ENCODE measurements at places on chromosomes 6 and 20.

- DNase-seq, result no peak
Measured at GRCh38 chr6:12753036-12753435, 36.5 kb downstream of the PHACTR1 start.

- DNase-seq, result no peak
Measured at GRCh38 chr6:166512567-166512966, 73.9 kb downstream of the RAMACL start.

GRCh38 chr6:11396860-11397259 lies 140.7 kb upstream of the TMEM170B start:
- no peak for DNase-seq

- no peak for DNase-seq
Measured at GRCh38 chr6:156407334-156407733, 369.8 kb upstream of the ARID1B start.

- DNase-seq, result no peak
Measured at GRCh38 chr20:11431621-11432020, 486.1 kb upstream of the BTBD3 start.

GRCh38 chr20:4234128-4234527 lies 218.8 kb upstream of the RNF24 start:
- DNase-seq, result no peak

DNA sequence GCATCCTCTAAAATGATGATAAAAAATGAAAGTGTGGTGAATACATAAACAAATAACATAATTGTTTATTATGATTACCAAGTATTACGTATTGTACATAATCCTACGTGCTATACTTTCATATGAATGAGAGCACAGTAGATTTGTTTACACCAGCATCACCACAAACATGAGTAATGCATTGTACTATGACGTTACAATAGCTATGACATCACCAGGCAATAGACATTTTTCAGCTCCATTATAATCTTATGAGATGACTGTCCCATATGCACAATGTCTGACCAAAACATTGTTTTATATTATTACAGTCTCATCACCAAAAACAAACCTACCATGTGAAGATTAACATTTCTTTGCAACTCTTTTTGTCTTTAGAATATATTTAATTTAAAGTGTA lies 225.7 kb upstream of the TENT5A start:
- no peak for DNase-seq

DNA sequence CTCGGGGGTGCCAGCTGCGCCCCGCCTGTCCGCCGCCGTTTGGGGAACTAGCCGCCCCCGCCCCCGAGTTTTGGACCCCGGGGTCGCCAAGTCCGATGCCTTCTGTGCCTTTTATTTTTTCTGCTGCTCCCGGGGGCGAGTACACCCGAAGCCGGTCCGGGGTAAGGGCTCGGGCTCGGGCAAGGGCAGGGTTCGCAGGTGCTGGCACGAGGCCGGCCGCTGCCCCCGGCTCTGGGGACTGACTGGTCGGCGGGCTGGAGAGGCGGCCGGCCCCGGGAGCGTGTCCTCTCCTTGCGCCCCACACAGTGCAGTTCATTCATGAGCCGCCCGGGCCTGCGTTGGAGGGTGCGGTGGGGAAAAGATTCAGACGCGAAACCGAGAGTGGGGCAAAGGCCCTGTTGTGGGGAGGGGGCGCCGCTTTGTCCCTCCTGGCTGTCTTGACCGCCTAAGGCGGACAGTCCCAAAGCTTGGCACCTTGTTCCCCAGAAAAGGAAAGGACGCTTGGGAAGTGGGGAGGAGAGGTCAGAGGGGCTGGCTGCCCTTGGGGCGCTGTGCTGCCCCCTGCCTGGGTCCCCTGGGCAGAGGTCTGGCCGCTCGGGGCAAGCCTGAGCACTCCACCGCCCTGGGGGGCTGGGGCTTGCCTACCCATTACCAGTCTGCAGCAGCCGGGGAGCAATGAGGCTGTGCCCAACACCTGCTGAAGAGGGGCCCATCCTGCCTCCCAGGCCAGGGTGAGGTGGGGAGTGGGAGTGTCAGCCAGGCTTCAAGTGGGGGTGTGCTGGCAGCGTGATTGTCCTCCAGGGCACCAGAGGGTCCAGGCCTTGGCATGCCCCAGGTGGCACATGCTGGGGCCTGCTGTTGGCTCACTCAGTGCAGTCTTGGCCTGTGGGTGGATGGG lies 915 bp downstream of the TMEM63B start:
- DNase-seq, result peak; percentile 73

- DNase-seq, result no peak
Measured at GRCh38 chr20:33099843-33100538, 20.5 kb downstream of the BPIFB4 start.

GRCh38 chr6:101351173-101351572 lies 42.3 kb upstream of the GRIK2 start:
- no peak for DNase-seq

DNA sequence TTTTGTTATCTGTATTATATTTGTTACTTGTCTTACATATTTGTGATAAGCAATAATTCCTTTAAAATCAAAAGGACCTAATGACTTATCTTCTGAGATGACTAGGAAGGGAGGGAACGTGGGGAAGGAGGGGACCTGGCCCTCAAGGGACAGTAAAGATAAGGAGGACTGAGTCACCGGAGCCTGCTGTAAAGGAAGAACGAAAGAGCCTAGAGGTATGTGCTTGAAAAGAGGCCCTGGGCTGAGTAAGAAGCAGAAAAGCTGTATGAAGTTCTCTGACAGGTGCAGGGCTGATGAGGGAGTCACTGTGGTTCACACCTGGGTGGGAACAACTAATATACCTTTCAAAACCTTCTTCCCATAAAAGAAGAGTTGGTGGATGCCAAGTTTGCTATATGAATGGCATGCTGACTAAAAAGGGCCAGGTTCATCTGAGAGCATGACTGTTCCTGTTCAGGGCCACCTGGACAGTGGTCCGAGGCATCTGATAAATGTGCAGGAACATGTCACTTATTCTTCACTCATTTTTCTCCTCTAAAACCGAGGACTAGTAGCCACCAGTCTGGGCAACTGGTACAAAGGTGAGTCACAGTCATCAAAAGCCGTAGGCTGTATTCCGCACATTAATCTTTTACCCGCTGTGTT lies 111.3 kb downstream of the TNFAIP3 start:
- peak; percentile 86 for DNase-seq

DNA sequence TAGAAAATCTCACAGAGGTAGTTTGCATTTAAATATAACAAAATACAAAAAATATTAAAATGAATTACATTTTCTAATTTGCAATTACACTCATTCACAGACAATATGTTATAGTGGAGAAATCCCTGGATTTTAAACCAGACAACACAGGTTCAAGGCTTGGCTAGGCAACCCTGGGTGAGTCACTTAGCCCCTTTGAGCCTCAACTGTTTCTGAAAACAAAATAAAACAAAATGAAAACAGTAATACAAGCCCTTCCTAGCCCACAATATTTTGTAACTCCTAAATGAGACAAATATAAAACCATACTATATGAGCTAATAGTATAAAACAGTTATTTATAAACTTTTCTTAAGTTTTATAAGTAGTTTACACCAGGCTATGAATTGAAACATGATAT lies 41.0 kb downstream of the UQCC1 start:
- DNase-seq, result no peak

- peak; percentile 77 for DNase-seq
Measured at GRCh38 chr6:139124887-139125672, 9.8 kb upstream of the HECA start.

DNA sequence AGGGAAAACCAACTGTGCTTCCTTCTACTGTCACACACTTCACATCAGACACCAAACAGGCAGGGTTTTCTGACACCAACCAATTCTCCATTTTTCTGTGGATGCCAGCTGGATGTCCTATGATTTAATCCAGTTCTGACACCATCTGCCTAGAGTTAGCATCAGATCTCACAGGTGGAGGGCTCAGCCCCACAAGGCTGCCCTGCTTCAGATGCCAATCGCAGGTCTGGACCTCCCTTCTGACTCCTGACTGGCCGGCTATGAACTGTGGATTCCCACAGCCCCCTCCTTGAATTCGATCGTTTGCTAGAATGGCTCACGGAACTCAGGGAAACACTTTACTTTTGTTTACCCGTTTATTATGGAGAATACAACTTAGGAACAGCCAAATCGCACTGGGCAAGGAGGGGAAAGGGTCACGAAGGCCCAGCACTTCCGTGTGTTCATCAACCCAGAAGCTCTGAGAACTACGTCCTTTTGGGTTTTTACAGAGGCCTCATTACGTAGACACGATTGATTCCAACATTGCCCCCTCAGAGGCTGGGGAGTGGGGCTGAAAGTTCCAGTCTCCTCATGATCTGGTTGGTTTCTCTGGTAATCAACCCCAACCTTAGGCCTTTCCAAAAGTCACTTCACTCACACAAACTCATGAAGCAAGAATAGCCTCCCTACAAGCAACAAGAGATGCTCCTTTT lies 25.4 kb upstream of the MAS1 start:
- no peak for DNase-seq

- no peak for DNase-seq
Measured at GRCh38 chr6:100296810-100297544, 167.7 kb downstream of the SIM1 start.

DNA sequence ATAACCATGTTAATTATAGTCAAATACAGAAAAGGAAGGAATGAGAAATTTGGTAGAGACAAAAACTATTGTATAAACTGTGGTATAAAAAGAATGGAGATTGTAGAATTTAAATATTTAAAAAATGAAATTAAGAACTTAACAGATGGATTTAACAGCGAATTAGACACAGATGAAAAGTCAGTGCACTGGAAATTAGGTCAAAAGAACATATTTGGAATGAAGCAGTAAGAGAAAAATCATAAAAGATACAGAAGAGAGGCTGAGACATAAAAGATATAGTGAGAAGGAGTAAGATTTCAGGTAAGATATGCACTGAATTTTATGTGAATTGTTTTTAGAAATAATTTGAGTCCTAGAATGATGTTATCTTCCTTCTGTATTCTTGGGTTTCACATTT lies 14.0 kb downstream of the TSPYL4 start:
- no peak for DNase-seq

GRCh38 chr6:124149646-124150045 lies 346.0 kb downstream of the NKAIN2 start:
- DNase-seq, result no peak

DNA sequence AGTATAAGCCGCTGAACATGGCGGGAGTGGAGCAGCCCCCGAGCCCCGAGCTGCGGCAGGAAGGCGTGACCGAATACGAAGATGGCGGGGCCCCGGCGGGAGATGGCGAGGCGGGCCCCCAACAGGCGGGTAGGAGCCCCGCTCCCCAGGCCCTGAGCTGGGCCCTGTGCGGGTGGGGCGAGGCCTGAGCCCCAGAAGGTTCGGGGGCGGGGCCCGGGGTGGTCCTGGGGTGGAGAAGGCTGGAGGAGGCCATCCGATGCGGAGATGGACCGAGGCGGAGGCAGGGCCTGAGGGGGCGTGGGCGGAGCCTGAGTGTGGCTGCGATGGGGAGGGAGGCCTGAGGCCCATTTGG lies 7.1 kb downstream of the L3MBTL1 start:
- DNase-seq, result no peak

DNA sequence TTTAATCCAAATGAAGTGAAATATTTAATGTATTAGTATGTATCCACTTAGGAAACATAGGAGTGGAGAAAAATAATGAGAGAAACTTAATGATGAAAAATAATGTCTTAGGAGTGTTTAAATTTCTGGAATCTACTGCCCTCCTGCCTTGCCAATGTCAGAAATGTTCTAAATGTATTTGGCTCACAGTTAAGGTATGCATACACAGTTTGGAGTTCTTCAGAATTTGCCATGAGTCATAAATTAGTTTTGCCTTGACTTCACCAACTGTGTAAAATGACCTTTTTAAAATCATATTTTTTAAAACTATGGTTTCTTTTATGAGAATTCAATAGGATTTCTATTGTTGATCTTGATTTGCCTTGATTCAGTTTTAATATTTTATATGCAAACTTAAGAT lies 191.7 kb upstream of the HSF2 start:
- DNase-seq, result no peak

DNA sequence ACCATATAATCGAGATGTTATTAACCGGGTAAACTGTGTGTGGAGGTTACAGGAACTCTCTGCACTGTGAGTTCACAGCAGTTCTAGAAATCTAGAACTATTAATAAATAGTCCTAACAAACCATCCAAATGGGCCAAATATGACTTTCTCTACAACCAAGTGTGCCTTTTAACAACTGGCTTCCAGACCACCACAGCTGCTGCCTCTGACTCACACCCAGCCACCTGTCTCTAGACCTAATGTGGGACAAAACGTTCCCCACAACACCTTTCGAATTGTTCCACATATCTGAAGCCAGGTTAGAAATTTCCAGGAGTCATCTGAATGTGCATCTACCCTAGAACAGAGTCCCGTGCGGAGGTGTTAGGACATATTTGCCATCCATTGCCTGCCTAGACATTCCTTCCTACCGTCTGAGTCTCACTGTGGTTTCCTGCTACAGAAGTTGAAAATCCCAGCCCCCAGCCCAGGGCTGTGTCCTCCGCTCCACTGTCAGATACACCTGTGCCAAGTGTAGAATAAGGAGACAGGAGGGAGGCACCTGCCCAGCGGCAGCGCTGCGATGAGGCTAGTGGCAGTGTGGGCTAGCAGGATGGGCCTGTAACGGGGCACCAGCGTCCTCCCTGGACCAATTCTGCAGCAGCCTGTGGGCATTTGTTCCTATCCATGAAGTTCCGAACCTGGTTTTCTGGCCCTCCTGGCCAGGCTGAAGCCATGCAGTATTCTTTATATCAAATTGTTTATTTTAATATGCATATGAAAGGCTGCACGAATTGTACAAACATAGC lies 28.5 kb upstream of the MAP3K4 start:
- DNase-seq, result no peak

DNA sequence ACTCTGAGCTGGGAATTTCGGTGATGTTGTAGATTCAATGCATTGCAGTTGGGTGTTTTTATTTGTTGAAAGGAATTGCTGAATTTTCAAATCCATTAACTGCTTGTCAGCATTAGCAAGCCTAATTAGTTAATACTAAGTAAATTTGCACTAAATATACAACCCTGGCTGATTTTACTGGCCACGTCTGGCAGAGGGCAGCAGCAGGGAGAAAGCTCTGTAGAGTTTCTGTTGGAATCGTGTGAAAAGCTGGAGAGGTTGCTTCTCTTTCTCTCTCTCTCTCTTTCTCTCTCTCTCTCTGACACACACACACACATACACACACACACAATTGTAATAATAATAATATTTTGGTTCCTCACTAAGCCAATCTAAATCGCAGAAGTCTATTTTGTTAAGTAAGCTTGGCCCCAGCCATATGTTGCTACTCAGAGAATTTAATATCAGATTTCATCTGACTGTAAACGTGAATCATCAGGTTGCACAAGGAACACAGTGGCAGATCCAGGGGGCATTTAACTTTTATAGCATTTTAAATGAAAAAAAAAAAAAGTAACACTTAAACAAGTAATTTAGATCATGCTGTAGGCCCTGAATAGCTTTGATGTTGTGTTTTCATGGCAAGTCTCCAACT lies 289.5 kb downstream of the ESR1 start:
- DNase-seq, result no peak

All from islet precursor cell (in vitro differentiated cells).